ENCODE measurements at places on chromosomes 12 and 14. TPM values are rescaled to one million over a fixed set of nuclear protein-coding genes. Genes with fewer than 3 reads are reported as not detected.

DNA sequence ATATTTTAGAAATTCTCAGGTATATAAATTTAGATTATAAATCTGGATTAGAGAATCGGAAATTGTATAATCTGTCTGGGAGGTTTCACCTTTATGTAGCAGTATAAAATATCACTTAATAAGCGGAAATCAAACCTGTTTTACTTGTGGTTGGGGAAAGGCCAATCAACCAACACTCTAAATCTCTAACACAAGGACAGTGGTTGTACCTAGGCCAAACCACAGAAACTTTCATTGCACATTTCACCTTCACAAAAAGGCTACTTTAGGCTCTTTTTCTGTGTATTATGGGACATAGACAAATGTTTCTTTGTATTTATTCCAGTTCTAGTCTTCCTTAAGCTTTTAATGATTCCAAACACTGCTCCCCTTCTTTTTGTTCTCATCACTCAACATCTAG lies 19.8 kb downstream of the ERH start:
- no peak overlapping the region for H3K27ac ChIP-seq
- no peaks in the 10 kb centered on the region for H3K27me3 ChIP-seq
- no peak overlapping the region for H3K4me3 ChIP-seq
- peaks cover 52% of the 10 kb centered on the region for H3K36me3 ChIP-seq

The IL31 gene
- total RNA-seq: not detected

DNA sequence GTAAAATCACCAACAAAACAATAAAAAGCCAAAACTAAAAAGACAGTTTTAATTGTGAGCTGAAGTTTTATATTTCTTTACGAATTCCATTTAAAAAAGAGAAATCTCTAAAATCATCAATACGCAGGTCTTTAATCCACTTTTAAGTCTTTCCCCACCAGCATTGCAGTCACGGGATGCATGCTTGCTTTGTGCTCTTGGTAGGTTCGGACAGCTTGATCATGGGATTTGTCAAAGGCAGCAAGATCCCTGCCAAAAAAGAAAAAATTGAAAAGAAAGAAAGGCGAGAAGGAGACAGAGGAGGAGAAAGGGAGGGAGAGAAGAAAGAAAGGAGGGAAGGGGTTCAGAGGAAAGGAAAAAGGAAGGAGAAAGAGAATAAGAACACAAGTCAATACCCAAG lies 4.7 kb upstream of the HAL start:
- DNase-seq: no peak
- H3K27ac ChIP-seq: no peak overlapping the region
- peaks cover 8% of the 10 kb centered on the region for H3K36me3 ChIP-seq
- H3K4me3 ChIP-seq: no peak overlapping the region
- no peaks in the 10 kb centered on the region for H3K4me1 ChIP-seq

DNA sequence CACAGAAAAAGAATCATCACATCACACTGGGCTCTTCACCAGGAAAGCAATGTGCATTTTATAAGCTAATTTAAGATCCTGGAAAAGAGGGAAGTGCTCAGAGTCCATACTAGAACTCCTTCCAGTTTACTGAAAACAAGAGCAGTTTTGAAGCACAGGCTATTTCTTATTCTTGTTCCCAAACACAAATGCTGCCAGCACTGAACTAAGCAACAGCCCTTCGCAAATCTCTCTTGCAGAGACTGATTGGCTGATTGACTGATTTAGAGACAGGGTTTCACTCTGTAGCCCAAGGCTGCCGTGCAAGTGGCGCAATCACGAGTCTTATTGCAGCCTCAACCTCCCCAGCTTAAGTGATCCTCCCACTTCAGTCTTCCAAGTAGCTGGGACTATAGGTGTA lies 44.8 kb downstream of the BCL2L14 start:
- no peaks in the 10 kb centered on the region for H3K27me3 ChIP-seq
- no peak for DNase-seq
- peaks cover 6% of the 10 kb centered on the region for H3K4me1 ChIP-seq
- H3K36me3 ChIP-seq: peaks cover 30% of the 10 kb centered on the region
- peak overlapping the region; percentile 71 for H3K27ac ChIP-seq

DNA sequence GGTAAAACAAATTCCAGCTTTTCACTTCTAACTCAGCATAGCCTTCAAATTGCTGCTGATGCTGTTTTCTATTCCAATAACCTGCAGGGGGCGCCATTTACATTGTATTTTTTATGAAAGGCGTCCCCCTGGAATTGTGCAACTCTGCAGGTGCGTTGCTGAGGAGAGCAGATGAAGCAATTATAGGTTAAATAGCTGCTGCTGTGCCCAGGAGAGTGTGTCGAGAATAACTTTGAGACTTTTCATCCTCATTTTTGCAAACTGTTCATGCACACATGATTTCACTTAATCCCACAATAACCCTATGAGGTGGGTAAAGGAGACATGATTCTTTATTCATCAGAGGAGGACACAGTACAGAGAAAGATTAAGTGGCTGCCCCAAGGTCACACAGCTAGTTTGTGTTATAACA lies 75.7 kb downstream of the MYRFL start:
- DNase-seq: peak; percentile 74
- H3K36me3 ChIP-seq: no peaks in the 10 kb centered on the region
- no peaks in the 10 kb centered on the region for H3K27me3 ChIP-seq
- no peak overlapping the region for H3K4me3 ChIP-seq
- no peak overlapping the region for H3K27ac ChIP-seq

GRCh38 chr14:70392676-70393075 lies 24.2 kb downstream of the SYNJ2BP start:
- H3K4me3 ChIP-seq: no peak overlapping the region
- peaks cover 12% of the 10 kb centered on the region for H3K4me1 ChIP-seq
- H3K27ac ChIP-seq: no peak overlapping the region
- H3K27me3 ChIP-seq: no peaks in the 10 kb centered on the region
- peaks cover 15% of the 10 kb centered on the region for H3K36me3 ChIP-seq
- no peak for DNase-seq

DNA sequence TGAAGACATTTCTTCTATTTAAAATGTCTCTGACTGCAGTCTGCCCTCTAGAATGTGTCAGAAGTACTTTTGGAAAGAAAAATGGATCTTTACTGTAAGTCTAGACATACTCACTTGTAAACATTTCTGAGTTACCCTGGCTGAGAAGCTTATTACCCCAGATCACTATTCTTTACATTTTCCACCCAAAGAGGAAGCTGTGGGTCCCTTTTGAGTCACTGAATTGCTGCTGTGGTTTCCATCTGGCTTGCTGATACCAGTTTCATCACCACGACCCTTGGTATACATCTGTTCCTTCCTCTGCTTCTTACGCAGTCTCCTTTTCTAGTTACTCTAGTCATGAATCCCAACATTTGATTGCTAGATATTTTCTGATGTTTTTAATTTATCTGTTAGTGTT lies 20.2 kb upstream of the CLEC4D start:
- H3K4me1 ChIP-seq: peaks cover 9% of the 10 kb centered on the region
- no peak overlapping the region for H3K27ac ChIP-seq
- no peak overlapping the region for H3K4me3 ChIP-seq
- peaks cover 4% of the 10 kb centered on the region for H3K27me3 ChIP-seq
- no peak for DNase-seq
- H3K36me3 ChIP-seq: no peaks in the 10 kb centered on the region

Data from neural crest cell (in vitro differentiated cells).